ENCODE measurements at places on chromosomes 6 and 20.

GRCh38 chr6:19492636-19493405 is 344.3 kb upstream of the ID4 start:
- no peak for DNase-seq

GRCh38 chr20:50726955-50727791 is 4.2 kb upstream of the PARD6B start:
- DNase-seq = peak; percentile 4

DNA sequence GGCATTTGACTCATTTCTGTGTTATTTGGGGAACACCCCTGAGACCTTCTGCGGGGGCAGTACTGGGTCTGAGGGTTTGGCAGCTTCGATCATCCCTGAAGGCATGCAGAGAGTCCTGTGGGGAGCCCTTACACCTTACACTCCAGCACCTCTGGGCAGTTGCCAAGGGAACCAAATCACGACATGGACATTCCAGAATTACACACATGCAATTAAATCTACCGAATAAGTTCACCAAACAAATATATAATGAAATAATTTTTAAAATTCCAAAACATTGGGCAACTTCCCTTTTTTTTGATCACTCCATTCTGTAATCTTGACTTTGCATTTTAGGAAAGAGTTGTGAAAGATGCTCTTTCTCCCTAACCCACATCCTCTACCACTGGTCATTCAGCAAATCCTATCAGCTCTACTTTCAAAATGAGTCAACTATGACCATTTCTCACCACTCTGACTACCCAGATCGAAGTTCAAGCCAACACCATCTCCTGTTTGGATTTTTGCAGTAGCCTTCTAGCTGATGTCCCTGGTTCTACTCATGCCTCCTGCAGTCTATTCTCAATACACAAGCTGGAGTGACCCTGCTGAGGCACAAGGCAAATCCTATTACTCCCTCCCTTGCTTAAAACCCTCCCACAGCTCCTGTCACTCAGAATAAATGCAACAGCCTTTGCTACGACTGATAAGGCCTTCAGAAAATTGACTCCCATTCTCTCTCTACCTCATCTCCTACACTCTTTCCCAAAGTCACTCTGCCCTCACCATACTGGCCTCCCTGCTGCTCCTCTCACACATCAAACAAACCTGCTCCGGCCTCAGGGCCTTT is 533.3 kb downstream of the HACE1 start:
- no peak for DNase-seq

- no peak for DNase-seq
Measured at GRCh38 chr6:157813191-157813590, 9.9 kb upstream of the SNX9 start.

- no peak for DNase-seq
Measured at GRCh38 chr6:75747152-75747992, 1.7 kb upstream of the MYO6 start.
